ENCODE measurements at places on chromosomes 7 and 10. TPM values are rescaled to one million over a fixed set of nuclear protein-coding genes. Genes with fewer than 3 reads are reported as not detected.

GRCh38 chr7:80711531-80711930 lies 73.1 kb downstream of the CD36 start:
- no peak for DNase-seq

- no peak for DNase-seq
Observed at GRCh38 chr10:95480901-95481491, 80.2 kb downstream of the SORBS1 start.

DNA sequence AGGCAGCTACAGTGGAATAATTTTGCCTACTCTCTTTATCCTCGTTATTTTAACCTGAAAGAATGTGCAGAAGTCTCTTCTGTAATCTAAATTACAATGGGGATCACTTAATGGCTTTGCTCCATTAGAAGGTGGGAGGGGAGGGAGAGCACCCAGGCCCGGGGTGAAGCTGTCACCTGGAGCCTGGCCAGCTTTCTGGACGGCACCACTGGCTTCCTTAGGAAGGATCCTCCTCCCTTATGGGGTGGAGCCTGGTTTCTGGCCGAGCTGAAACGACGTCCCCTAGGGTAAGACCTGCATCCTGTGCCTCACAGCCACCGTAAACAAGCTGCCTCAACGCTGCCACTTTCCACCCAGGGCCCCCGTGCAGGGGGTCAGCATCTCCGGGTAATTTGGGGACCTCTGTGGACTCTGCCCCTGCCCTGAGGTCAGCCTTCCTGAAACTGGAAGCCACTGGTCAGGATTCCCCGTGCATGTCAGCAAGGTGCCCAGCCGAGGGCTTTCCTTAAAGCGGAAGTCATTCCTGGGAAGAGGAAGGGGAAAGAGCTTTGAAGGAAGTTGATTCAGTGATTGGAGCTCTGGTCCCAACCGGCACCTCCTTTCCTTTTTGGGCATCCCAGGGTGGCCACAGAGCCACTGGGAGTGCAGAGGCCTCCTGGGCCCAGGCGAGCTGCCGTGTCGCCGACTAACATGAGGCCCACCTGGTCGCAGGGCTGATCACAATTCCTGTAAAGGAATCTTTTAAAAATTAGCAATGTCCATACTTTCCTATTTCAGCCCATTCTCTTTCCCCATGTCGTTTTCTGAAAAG lies 569.1 kb downstream of the DNAJB6 start:
- DNase-seq: no peak

DNA sequence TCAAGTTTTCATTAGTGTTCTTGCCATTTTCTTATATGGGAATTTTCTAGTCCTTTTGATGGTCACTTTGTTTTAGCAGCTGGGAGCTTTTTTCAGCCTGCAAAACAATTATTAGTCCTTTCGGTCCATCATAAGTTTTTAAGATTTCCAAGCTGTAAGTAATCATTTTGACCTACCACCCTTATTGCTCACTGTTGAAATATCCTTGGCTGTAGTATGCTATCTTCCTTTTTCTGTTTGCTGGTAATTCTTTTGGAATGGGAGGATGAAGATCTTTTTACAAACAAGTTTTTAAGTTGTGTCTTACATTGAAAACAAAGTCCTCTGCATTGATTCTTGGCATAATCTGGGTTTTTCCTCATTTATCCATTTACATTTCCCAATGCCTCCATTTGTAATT lies 24.0 kb downstream of the BZW2 start:
- DNase-seq: no peak

GRCh38 chr7:127807340-127807739 lies 155.3 kb downstream of the SND1 start:
- DNase-seq: no peak

DNA sequence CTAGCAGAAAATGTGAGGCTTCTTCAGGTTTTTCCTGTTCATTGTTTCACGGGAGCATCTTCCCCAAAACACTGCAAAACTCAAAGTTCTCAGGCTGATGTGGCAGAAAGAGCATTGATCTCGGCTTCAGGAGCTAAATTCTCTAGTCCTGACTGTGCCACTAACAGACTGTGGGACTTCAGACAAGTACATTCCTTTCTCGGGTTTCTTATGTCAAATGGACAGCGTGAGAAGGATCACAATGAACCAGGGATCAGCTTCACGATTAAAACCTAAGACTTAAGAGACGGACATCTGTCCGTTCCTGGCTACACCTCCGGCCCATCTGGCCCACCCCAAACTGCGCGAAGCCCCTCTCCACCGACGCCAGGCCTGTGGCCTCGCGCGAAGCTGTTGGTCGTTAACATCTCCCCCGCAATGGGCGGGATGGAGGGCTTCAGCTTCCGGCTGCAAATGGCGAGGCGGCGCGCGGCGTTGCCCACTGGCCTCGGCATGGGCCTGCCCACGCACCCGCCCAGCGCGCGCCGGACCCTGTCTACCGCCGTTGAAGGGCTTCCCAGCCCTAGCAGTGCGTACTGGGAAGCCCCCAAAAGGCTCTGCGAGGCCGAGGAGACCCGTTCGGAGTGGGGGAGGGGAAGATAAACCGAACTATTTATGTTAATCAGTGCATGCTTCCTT lies 549 bp upstream of the DDX50 start:
- no peak for DNase-seq

GRCh38 chr7:76125560-76125959 lies 76.1 kb upstream of the SRRM3 start:
- no peak for DNase-seq

DNA sequence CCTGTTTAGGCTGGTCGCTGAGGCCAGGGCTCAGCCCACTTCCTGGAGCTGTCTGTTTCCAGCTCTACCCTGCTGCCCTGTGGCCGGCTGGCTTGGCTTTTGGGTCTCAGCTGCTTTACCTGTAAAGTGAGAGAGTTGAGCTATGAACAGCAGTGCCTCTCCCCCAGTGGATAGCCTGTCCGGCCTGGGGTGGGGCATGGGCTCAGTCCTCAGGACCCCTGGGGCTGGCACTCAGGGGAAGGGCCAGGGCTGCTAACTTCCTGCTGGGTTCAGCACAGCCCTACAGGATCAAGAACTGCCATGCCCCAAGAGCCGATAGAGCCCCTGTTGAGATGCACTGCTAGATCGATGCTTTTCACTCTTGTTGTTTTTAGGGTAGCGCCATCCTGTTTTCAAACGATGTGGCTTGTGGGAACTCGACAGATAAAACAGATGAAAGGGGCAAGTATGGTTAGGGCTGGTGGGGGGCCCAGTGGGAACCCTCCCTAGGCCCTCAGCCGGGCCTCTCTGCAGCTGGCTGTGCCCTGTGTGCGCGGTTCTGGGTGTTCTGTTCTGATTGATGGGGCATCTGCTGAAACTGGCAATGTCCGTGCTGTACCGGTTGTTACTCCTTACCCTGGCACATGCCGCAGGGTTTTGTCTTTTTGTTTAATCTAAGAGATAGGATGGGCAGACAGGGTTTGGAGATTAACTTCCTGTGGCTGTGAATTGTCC lies 10.0 kb upstream of the SFRP5 start:
- no peak for DNase-seq

DNA sequence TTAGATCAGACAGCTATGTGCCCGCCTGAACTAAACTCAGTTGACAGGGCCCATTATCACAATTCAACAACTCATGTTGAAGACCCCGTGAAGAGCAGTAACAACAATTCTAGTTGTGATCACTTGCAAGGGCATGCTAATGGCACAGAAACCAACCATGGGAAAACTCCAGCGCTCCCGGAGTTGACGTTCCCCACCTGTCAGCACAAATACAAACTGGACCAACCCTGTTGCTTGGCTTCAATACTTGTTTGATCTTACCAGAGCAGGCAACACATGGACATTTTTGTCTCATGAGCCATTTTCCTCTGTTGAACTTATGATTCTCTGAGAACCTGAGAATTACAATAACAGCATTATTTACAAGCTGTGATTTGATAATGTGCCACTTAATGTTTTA lies 119.0 kb upstream of the LANCL2 start:
- DNase-seq: no peak

DNA sequence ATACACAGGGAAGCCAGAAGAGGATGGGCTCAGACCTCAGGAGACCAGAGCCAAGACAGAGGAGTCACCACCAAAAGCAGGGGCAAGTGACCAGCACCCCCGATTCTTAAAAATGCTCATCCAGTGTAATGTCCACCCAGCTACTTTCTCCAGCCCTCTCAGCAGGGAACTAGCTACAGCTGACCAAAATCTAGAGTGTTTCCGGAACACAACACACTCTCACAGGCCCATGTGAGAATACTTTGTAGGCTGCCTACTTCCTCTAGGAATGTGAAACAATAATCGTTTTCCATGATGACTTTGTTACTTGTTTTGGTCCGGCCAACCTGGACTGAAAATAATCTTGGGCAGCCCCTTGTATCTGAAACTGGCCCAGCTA lies 14.5 kb downstream of the PSAP start:
- no peak for DNase-seq

DNA sequence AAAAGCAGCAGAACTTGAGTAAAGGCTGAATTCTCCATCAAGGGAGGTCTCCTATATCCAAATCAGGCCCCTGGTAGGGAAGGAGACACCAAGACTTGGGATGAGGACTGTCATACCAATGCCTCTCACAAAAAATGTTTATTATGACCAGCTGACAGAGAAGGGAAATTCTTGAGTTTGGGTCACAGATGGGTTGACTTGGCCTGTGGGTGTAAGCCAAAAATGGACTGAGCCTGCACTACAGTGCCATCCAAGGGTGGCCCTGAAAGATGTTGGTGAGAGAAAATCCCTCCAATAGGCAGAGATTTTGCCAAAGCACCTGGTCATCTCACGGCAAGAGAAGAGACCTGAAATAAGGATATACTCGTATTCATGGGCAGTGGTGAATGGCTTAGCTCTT lies 27.0 kb upstream of the PPIF start:
- no peak for DNase-seq

DNA sequence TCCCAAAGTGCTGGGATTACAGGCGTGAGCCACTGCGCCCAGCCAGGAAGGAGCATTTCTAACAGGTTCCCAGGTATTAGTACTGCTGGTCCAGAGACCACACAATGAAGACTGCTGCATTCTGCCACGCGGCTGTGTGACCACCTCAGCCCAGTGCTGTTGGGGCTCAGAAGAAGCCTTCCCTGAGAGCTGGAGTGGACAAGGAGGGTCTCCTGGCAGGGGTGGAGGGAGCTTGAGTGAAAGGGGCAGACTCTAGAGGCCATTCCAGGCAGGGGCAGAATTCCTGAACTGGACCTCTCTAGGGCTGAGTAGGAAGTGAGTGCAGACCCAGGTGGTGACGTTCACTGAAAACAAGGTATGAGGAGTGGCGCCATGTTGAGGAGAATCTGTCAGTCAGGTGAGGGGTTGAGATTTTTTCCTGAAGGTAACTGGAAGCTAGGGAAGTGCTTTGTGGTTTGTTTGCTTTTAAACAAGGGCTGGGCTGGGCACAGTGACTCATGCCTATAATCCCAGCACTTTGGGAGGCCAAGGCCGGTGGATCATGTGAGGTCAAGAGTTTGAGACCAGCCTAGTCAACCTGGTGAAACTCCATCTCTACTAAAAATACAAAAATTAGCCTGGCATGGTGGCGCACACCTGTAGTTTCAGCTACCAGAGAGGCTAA lies 67.6 kb downstream of the TACC2 start:
- no peak for DNase-seq

- DNase-seq: no peak
Observed at GRCh38 chr10:18290651-18291313, 150.6 kb downstream of the CACNB2 start.

GRCh38 chr10:46545861-46546590 lies 10.4 kb downstream of the GPRIN2 start:
- DNase-seq: no peak

DNA sequence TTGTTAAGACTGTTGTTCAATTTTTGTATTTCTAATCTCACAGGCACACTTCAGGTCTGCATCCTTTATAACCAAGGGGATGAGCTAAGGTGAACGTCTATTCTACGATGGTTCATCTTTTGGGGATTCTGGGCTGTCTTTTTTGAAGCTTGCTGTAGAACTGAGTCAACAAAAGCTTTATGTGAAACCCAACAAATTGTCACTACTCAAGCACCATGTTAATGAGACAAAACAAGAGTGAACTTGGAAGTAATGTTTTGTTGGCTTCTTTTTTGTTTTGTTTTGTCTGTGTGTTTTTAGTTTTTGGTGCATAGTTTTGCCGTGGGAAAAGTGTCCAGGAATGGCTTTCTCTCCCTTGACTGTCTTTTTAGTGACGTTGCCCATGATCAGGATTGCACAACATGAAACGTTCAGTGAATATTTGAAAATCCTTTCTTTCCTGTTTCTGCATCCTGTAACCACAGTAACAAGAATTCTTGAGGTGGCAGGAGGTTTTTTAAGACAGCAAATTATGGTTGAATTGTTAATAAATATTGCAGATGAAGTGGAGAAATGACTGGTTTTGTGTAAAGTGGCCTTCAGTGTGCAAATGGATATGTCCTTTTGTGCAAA lies 65.6 kb downstream of the WIPF3 start:
- DNase-seq: no peak

- DNase-seq: no peak
Observed at GRCh38 chr10:6513476-6513875, 66.6 kb downstream of the PRKCQ start.

DNA sequence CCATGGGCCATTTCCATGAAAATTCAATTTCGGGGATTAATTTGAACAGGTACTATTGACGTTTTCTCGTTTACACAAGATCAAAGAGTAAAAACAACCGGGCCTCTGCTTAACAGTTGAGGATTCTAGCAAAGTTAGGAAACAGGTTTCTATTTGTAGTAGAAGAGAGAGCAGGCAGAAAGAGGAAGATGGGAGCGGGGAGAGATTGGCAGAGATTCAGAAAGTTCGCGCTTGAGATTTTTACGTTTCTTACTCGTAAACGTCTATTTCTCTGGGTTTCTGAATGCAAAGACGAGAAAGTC lies 571 bp upstream of the VWC2 start:
- DNase-seq: no peak

SLC26A5 gene
- not detected for total RNA-seq

SEMA3C gene
- 90.6 TPM for total RNA-seq

KLF14 gene
- not detected for total RNA-seq

TPK1 gene
- total RNA-seq: 1.7 TPM

CRCP gene
- 56.5 TPM for total RNA-seq

BAIAP2L1 gene
- 17.2 TPM for total RNA-seq

TLL2 gene
- total RNA-seq: 0.25 TPM

FLNC gene
- total RNA-seq: 31.9 TPM

WEE2 gene
- total RNA-seq: not detected

LRRC61 gene
- 14.0 TPM for total RNA-seq
